ENCODE measurements at places on chromosomes 11 and 22.

- no peak for DNase-seq
These were observed 6.7 kb upstream of the OOSP4A start for GRCh38 chr11:59957094-59957493.

- DNase-seq = no peak
These were observed 216.7 kb downstream of the SNX19 start for GRCh38 chr11:130699561-130699960.

GRCh38 chr22:49455595-49455994, 372.1 kb downstream of the BRD1 start:
- DNase-seq = no peak

DNA sequence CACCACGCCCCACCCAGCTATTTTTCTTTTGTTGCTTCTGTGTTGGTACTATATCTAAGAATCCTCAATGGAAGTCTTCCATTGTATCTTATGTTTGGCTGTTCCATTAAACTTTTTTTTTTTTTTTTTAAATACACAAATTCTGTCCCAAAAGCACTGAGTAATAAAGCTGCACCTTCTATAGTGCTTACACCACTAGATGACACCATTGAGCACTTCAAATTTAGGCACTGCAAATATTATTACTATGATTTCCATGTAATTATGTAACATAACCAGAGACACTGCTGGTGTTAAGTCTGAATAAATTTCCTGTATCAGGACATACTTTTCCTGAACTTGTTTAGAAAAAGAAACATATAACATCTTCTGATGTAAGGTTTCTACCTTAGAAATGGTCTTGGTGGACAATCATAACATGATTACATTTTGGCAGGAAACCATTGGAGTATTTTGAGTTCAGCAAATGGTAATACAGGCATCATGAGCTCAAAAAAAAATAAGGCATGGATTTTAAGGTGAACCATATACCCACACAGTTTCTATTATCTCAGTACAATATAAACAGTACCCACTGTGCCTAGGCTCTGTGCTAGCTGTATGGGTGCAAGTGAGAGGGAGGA, 110.5 kb downstream of the ATG16L2 start:
- DNase-seq = no peak

DNA sequence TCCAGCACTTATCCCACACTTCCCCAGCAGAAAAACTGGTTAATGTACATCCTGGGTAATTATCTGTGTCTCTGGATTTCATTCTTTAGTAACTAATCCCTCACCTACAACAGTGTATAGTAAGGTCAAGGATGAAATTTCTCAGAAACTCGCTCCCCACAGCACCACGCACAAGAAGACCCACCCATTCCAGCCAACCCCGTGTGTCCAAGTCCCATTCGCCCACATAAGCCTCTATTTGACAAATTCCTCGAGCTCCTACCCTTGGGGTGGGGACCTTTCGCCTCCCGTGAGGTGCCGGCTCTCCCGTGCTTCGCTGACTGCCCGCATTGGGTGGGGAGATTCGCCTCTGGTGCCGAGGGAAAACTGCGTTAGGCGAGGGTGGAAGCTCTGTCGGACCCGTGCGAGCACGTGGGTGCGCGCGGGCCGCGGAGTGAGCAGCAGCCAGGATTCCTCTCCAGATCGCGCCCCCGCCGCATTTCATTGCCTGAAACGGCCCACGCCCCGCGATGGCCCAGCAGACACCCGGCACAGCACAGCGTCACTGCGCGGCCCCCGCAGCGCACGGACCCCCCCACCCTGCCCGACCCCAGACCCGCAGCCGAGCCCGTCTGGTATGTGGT, 866 bp downstream of the EXPH5 start:
- peak; percentile 55 for DNase-seq

DNA sequence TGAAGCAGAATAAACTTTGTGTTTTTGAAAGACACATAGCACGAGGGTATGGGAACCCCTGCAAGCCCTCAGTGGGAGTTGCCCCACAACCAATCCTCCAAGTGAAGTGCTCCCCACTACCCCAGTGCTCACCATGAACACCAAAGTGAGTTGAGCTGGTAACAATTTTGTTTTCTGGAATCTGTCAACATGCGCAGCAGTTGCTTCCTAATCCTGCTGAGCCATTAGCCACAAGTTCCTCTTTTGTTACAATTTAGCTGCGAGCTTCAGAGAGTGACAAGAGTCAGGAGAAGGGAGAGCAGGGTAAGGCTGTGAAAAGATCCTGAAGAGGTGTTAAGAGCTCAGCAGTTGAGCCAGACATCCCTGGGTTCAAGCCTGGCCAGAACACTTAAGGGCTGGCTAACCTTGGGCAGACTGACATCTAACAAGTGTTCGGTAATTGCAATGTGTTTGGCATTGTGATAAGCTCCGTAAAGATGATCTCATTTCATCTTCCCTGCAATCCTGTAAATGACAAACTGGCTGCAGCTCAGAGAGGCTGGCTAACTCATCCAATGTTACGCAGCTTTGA, 24.1 kb upstream of the ASPHD2 start:
- DNase-seq = no peak

DNA sequence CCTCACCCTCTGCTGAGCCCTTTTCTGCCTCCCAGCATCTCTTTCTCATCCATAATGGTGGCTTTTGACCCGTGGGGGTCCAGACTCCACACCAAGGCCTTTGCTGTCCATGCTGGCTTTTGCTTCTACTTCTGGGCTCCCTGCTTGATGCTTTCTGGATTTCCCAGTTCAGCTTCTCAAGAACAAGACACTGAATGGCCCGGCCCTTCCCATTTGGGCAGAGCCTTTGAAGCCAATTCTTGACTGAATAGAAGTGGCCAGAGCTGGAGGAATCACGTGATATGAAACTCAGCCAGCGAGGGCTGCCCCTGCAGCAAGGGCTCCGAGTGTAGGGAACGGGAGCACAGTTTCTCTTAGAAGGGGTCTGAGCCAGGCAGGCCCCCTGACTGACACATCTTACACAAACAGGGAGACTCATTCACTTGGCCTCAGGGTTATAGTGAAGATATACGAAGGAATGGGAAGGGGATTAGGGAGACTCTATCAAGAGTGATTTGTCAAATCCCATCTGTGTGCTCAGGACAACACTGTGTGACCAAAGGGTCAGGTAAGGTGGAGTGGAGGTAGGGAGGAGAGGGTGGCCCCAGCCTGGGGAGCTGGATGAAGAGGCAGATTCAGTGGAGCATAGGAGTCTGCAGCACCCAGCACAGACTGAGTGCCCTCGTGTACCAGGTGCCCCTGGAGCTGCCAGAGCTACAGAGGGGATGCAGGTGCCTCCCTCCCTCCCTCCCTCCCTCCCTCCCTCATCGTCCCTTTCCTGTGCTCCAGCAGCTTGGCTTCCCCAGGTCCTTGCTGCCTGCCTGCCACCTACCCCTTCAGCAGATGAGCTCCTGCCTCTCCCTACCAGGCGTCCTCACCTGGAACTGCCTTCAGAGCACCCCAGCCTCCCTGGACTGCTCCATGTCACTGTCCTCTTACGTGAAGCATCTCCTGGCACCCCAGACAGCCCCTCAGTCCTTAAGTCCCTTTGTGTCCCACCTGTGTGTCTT, 106.0 kb downstream of the TRIM29 start:
- DNase-seq = no peak

DNA sequence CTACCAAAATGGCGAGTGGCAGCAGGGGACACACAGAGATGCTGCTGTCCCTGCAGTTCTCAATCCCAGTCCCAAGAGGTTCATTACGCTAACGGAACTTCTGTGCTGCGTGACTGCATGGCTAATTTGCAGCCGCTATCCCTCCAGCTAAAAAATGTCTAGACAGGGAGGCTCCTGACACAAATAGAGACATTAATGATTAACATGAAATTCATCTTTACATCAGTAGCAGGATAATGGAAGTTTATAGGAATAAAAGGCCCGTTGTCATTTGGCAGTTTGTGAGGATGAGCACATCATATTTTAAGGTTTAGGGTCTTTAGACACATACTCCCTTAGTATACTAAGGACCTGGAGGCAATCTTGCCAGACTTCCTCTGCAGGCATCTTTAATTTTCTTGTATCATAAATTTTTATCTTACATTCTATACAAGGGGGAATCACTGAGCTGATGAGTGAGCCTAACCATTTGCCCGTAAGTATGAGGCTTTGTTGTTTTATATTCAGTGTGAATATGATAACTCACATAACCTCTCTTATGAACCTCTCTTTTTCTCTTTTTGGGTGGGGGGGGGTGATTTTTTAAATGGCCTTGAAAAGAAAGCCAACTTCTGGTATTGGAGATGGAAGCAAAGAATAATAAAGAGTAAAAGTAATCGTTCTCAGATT, 99.8 kb upstream of the OR9G4 start:
- DNase-seq = no peak

DNA sequence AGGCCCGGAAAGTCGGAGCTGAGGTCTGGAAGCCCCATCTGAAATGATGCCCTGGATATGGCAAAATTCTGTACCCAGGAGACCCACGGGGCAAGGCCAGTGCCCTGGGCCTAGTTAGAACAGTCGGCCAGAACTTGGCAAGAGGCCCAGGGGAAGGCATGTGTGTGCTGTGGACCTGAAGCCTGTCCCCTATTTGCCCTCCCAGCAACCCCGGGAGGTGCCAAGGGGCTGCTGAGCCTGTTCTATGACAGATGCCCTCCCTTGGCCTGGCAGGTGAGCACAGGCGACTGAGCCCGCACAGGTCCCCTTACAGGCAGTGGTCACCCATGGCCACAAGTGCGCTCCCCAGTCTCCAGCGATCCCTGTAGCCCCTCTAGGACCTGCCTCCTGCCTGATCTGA, 51.7 kb downstream of the NAT10 start:
- DNase-seq = no peak

DNA sequence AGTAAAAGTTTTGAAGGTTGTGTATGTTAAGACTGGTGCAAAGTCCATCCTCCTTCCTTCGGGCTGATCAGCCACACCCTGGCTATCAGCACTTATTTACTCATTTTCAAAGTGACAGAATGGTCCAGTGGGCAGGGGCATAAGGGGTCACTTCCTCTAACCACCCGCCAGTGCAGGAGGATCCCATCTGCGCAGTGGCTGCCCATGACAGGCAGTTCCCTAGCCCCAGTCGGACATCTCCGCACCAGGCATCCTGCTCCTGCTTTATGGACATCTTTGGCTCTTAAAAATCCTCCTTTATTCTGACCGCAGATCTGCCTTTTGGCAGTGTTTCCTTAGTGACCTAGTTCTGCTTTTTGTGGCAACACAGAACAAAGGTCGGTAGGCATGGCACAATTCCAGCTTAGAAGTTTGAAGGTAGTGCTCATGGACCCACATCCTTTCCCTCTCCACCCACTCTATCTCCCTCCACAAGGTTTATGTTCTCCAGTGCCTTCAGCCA, 55.9 kb downstream of the BMAL1 start:
- no peak for DNase-seq

DNA sequence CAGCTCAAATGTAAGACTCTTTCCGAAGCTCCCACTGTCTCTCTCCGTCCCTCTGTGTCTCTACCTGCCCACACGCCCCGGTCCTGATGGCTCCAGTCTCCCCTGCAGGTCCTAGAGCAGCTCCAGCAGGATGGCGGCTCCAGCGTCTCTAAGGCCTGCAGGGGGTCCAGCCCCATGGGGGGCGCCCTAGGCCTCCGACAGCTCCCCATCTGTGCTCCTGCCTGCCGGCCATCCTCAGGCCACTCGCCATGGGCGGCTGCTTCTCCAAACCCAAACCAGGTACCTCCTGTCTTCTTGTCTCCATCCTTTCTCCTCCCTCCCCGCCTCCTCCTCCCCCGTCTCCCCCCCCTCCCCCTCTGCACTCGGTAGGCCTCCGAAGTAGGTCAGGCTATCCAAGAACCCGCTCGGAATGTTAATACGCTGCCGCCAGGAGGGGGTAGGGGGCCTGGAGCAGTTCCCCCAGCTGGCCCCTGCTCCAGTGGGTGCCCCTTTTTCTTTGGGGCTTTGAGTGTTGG, 699 bp downstream of the AIFM3 start:
- DNase-seq = no peak

DNA sequence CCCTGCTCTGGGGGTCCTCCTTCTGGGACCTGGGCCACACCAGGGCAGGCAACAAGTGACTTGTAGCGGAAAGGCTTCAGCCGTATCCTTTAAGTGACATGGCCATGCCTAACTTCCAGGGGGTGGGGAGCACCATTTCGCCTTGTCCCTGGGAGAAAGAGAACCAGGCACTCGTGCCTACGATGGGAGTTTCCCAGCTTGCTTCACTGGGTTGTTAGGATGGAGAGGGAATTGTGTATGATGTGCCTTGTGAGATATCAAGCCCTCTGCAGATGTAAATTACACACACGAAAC, 151.4 kb downstream of the CACNA1I start:
- peak; percentile 4 for DNase-seq

DNA sequence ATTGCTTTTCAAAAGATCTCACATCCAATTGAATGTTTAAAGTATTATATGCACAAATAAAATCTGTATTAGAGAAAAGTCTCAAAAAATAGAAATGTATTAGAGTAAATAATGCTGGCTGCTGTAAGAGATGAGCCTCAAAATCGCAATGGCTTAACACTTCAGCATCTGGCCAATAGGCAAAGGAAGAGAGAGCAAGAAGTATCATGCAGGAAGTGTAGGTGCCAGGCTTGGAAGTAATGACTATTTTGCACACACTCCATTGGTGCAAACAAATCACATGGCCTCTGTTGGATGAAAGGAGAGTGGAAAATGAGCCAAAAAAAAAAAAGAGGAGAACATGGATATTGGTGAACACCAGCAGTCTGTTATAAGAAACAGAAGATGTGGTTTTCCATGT, 193.0 kb upstream of the E2F8 start:
- DNase-seq = no peak

All from activated T-cell treated with anti-CD3 and anti-CD28 coated beads, Interleukin-2, amount 50 U/mL, for 1 hour (primary cell).